Brain (organoid and tissue), 16 donors: ENCODE measurements at places on chromosomes 13 and 19.
A peak's percentile ranks its signal among the peaks of the same experiment; 100 is the strongest.

DNA sequence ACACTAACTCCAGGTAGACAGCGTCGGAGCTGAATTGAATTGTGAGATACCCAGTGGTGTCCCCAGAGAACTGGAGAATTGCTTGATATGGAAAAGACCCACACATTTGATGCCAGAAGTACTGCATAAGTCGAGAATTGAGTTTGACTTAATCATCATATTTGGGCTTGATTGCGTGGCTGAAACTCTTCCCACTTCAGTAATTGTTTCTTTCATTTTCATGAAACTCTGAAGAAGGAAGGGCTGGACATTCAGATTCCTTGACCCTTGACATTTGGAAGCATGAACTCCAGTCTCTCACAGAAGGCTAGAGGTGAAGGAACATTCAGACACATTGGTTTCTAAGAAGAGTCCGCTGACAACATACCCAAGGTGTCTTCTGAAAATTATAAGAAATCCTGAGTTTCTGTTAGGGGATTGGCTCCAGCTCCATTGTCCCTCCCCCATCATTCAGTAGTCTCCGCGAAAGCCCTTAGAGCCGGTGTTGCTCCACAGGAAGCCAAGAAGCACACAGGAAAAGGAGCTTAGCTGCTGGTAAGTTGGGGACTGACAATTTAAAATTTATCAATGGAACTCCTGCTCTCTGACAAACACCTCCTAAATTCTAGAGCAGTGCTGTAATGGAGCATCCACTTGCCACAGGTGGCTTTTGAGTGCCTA is at the start of gene FPR2:
Gene FPR2 (plus strand): TSS at position 484 of the 660 bp plus-strand sequence. CDS start 7,479 bp downstream, outside the sequence.
- no peak for DNase-seq

GRCh38 chr13:93625536-93625935 is 398.9 kb downstream of the GPC6 start:
- DNase-seq, result no peak

DNA sequence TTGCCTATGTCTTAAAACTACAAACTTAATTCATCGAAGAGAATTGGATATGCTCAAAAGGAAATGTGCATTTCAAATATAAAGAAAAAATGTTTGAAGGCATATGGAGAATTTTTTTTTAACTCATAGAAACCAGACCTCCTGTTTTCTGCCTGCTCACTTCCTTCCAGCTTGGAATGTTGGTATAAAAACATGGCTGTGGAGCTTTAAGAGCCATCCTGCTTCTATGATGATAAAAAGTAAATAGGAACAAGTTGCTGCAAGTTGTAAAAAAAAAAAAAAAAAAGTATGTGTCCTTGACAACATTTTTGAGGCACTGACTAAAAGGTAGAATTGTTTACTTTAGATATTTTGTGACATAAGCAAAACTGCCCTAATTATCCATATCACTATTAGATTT is 1230.7 kb downstream of the PCDH9 start:
- DNase-seq, result peak; percentile 85

GRCh38 chr19:33604651-33605050 is 17.1 kb upstream of the CHST8 start:
- DNase-seq, result no peak

- DNase-seq, result no peak
Observed at GRCh38 chr19:49614096-49614833, 23.3 kb downstream of the PRR12 start.

DNA sequence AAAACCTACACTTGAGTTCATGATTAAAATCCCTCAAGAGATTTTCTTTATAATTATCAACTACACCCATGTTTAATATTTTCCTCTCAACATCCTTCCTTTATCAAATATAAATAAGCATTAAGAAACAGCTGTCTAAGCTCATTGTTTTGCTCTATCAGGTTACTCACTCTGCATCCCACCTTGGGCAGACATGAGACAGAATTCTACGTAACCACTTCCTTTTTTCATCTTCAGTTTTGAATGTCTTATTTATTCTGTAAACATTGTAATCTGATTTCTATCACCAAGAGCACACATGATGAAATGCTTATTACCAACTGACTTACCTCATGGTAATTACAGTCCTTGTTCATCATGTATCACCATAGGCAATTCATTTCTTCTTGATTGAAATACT is 1256.6 kb upstream of the ATXN8OS start:
- DNase-seq, result no peak

- DNase-seq, result peak; percentile 24
Observed at GRCh38 chr13:48412881-48413351, at the start of gene LPAR6. Gene LPAR6 (minus strand): TSS chr13:48413113. CDS start chr13:48412423, 690 bp downstream.

GRCh38 chr13:43240278-43240677 is 216.9 kb downstream of the DNAJC15 start:
- DNase-seq, result no peak

DNA sequence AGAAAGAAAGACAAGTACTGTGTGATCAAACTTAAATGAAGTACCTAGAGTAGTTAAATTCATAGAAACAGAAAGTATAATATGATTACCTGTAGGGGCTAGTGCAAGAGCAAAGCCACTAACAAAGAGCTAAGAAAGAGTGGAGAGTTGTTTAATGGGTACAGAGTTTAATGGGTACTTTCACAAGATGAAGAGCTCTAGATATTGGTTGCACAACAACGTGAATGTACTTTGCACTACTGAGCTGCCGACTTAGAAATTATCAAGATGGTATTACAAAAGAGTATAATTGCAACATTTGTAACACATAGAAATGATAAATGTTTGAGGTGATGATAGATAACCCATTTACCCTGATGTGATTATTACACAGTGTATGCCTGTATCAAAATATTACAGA is 140.3 kb upstream of the GPC6 start:
- DNase-seq, result no peak

DNA sequence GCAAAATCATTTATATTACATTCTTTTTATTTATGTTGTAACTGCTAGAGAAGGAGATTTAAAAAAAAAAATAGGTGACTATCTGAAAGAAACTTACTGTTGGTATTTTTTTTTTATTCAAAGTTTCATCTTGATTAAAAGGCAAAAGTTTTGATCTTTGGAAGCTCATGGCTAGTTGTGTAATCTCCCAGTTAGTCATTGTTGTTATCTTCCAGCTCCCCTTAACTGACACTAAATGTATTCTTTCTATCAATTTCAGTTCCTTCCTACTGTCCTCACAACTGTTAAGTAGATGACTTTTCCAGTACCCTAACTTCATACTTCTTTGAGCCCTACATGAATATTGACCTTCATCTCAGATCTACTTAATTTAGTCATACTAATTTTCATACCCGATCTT is 71.1 kb downstream of the PIBF1 start:
- no peak for DNase-seq

DNA sequence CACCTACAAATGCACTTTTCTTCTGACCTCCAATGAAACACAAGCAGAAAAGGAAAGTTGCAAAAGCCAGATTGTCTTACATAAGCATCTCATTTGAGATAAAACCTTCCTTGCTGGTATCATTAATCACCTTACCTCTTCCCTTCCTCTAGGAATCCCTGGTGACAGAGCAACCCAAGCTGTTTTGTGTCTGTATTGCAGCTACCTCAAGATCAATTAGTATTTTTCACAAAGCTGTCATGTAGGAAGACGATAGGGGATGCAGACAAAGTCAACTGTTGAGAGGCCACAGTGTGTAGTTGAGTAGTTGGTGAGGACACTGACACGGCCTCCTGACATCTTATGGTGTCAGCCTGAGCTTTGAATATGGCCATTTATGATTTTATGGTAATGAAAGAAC is 339.1 kb upstream of the SLC10A2 start:
- peak; percentile 17 for DNase-seq

DNA sequence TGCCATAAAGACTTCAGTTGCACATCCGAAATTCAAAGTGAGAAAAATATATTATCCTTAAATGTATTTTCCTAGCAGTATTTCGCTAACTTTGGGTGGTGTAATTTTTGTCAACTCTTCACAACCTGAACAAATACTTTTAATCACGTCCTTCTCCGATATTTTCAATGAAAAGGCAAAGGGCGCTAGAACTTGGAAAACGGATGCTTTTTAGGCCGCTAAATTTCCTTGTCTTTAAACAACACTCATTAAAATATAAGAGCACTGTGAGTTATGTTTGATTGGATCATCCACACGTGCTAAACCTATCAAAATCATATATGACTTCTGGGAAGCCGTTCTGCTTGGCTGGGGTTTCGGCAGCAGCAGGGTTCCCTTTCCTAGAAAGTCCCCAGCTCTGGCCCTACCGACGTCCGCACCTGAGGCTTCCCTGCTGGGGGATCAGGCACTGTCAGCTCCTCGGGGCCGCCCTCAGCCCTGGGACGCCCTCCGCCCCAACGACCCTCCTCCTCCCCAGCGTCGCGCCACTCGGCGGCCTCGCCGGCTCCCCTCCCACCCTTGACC is 462 bp upstream of the MPHOSPH8 start:
- DNase-seq, result no peak

- DNase-seq, result no peak
Observed at GRCh38 chr13:97266332-97266731, 44.2 kb downstream of the MBNL2 start.

GRCh38 chr13:44431150-44431549 is 57.5 kb downstream of the SERP2 start:
- no peak for DNase-seq

DNA sequence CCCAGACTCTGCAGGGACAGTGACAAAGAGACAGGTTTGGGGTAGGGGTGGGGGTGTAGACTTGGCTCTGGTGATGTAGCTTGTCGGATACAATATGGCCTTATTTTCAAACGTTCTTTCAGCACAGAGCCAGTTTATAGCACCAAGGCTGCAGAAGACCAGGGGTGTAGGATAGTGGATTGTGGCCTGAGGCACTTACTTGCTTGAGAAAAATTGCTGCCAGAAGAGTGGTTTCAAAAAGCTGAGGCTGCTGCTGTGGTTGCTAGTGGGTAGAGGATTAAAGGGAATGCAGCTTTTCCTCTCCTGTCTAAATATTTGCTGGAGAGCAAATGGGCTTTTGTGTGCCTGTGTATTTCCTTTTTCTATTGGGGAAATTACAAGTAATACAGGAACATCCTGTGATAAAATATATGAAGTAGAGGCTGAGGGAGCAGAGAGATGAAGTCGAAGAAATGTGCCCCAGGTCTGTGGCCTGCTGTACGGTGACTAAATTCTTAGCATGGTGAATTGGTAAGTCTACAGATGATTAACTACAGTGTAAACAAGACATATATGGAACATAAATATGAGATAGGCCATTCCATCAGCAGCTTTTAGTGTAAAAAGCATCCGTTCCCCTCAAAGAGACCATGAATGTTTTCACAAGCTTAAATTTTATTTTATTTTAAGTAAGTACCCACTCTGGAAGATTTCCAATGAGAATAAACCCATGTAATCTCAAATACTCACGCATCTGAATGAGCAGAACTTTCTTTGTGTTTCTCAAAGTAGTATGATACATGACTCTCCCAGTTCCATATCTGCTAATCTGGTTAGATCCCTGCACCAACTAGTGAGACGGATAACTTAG is 112.9 kb downstream of the LRCH1 start:
- DNase-seq, result peak; percentile 16

GRCh38 chr13:23842406-23842805 is 46.8 kb downstream of the MIPEP start:
- peak; percentile 44 for DNase-seq

GRCh38 chr13:110347535-110348308 is 40.6 kb downstream of the COL4A2 start:
- DNase-seq, result no peak

DNA sequence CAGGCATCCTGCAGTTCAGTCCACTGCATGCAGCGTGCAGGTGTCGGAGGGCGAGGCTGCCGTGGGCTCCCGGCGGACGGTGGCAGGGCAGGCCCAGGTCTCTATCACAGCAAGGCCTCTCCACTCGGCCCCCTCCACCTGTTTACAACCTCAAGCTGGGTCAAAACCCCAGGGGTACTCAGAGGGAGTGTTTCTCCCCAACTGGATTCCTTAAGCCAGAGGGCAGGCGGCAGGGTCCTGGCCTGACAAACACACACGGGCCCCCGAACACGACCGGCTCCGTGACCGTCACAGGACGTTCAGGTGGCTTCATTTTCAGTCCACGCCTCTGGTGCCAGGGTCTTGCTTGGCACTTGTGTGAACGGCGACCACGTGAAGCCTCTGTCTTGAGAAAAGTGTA is 23.5 kb downstream of the RASA3 start:
- no peak for DNase-seq

DNA sequence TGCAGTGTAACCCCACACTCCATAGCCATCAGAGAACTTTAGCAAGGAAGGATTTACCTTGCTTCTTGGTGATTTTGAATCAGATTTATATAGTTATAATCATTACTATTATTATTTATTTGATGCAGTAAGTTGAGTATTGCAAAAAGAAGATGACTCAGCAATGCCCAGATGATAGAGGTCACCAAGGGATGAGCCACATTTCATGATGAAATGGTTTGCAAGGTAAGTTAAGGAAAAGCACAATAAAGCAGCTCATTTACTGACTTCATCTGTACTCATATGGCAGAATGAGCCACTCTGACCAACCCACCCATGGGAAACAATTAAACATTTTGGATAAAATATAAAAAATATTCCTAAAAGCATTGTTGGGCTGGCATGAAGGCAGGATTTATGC is 59.1 kb downstream of the AKAP11 start:
- no peak for DNase-seq

DNA sequence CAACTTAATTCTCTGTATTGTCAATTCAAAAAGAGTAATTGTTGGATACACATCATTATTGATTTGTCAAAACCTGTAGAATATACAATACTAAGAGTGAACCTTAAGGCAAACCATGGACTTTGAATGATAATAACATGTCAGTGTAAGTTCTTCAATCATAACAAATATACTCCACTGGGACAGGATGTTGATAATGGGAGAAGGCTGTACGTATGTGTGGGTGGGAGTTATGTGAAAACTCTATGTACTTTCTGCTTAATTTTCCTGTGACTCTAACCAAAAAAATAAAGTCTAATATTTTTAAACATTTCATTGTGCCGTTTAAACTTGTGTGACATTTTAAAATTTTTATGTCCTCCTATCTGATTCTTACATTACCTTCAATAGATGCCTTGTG is 526.7 kb downstream of the SUCLA2 start:
- no peak for DNase-seq

- peak; percentile 8 for DNase-seq
Observed at GRCh38 chr19:2779121-2779740, 3.8 kb downstream of the SGTA start.

- DNase-seq, result peak; percentile 97
Observed at GRCh38 chr19:7550987-7551761, 15.7 kb downstream of the PNPLA6 start.

DNA sequence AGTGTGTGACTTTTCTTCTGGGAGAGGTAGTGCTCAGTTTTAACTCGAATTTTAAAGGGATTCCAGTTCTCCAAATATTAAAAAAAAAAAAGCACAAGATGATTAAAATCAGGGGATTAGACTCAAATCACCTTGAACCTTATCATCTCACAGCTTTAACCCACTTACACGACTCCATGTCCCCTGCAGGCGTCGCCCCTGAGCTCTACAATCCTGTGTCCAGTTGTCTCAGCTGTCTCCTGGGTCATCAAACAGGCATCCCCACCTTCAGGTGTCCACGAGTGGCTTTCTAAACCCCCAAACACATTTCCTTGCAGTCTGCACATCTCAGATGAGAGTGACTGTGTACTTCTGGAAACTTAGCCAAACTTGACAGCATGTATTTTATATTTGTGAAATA is 14.1 kb downstream of the ZNF808 start:
- no peak for DNase-seq
